Inflammatory macrophage treated with lipopolysaccharide for 1 hour (primary cell): ENCODE measurements at places on chromosomes 5 and 9.

DNA sequence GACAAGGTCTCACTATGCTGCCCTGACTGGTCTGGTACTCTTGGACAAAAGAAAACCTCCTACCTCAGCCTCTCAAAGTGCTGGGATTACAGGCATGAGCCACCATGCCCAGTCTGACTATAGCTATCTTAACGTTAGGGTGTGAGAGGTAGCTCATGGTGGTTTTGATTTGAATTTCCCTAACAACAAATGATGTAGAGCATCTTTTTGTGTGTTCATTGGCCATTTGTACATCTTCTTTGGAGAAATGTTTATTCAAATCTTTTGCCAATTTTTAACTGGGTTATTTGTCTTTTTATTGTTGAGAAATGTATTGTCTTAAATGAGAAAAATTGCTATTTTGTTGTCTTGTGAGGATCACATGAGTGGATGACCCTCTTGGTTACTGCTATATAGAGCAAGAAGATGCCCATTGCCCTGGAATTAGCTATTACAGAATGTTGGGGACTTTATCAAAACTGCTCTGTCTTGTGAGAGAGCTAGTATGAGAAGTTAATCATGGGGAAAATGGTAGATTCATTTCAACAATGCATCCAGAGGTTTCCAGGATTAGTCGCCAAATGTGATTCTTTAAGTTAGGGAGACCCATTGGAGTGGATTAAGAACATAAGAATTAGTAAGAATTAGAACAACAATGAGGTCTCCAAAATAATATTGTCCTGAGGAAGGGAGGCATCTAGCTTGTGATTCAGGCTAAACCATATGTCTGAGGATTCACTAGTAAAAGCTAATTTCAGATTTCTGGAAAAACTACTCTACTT is 124.3 kb upstream of the MOCS2 start:
- DNase-seq: no peak

DNA sequence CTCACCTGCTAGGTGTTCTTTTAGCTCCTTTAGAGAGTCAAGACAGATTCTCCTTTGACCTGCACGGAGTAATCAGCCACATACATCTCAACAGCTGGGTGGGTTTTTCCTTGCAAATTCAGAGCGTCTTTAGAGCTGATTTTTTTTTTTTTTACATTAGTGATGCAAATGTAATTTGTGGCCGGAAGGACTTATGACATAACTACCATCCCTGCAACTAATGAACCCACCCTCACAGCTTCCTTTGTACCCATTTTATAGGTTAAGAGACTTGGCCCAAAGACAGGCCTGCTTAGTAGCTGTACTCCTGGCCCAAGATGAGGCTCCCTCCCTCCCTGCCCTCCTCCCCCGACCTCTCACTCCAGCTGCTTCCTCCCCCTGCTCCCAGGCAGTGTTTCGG is 69.9 kb upstream of the NIPAL4 start:
- DNase-seq: no peak

DNA sequence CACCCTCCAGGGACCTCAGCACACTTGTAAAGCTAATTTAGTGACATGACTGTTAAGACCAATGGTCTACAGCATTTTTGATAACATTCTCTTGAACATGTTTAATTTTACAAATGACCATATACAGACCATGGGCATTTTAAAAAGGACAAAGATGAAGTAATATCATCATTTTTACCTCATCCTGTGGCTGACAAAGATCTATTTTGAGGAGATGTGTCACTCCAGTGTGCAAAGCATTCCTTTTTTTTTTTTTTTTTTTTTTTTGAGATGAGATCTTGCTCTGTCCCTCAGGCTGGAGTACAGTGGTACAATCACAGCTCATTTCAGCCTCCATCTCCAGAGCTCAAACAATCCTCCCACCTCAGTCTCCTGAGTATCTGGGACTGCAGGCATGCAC is 118.2 kb upstream of the TBC1D2 start:
- DNase-seq: no peak

DNA sequence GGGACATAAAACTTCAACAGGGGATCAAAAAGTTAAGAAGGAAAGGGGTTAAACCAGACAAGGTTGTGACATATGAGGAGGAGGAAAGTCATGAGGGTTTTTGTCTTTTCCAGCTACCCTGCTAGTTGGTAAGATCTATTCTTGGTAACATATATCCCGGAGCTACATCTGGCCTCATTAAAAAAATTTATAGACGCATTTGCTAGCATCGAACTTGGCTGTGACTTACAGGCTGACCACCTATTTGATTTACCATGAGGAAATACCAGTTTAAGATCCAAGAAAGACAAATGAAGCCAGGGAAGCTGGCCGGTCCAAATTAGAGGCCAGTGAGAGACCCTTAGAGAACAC is 87.6 kb upstream of the NIPAL4 start:
- DNase-seq: no peak

- no peak for DNase-seq
These were observed 198.6 kb downstream of the SH3GL2 start for GRCh38 chr9:17777465-17777864.

- DNase-seq: peak; percentile 30
These were observed 12.0 kb upstream of the C9 start for GRCh38 chr5:39376293-39376714.

GRCh38 chr9:20526500-20527319 is 95.6 kb downstream of the MLLT3 start:
- no peak for DNase-seq

- DNase-seq: no peak
These were observed 5.3 kb downstream of the LHX6 start for GRCh38 chr9:122223435-122223834.

DNA sequence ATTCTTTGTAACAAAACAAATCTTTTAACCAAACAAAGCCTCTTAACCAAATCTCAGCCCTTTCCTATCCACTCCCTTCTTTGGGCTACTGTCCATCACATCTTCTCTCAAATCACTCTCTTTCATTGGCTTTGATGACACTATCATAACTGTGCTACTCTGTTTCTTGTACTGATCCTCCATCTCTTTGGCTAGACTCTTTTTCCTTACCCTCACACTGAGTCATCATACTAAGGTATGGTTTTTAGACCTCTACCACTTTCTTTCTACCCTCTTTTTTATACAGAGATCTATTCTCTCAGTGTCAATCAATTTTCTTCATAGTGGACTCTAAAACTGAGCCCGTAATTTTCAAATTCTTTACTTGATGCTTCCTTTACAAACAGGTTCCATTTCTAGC is 174.9 kb downstream of the RAPGEF6 start:
- DNase-seq: no peak

DNA sequence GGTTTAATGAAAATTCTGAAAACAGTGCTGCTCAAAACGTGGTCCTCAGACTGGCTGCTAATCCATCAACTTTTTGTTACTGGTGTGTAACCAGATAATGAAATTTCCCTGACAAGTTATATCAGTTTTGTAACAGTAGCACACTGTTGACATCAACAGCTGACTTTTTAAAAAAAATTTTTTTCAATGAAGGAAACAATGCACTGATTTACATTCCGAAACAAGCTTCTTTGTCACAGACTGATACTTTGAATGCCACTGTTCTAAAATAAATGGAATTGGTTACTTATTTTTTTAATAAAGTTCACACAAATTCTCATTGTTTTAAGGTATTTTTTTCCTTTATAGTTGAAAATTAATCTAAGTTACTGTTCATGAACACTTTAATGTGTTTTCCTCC is 169.1 kb downstream of the NIPBL start:
- DNase-seq: no peak
